Vagina (tissue), 2 donors: ENCODE measurements at places on chromosomes 4 and X.

GRCh38 chr4:31035761-31036160, 315.6 kb downstream of the PCDH7 start:
- DNase-seq = no peak

GRCh38 chr4:159145318-159145991, 42.6 kb downstream of the RAPGEF2 start:
- DNase-seq = no peak

DNA sequence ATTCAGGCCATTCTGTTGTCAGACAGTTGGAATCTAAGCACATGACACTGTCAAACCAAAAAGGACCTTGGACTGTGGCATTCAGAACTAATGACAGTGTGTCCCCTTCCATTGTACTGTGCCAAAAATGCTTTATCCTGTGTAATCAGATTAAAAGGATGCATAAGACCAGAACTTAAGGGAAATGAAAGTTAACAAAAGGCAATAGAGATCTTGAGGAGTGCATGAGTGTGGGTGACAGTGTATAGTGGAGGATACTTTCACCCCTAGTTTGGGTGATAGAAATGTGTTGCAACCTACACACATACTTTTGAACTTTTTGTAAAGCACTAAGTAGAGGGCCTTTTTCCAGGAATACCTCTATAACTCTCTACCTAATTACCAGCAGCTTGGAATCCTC, 4.5 kb downstream of the CYSLTR1 start:
- DNase-seq = no peak

DNA sequence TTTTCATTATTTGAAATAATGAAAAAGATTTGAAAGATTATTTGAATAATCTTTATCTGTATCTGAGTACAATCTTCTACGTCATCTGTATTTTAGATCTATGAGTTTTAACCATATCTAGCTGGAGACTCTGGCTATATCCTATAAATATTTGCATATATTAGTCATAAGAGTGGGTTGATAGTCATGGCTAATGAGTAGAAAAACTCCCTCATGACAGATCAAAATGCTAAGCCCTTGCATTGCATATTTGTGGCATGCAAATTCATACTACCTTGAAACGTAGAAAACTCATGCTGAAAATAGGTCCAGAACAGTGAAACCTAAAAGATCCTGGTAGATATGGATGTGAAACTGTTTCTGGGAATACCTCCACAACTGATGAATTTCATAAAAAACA, 291.3 kb downstream of the GALNTL6 start:
- no peak for DNase-seq

- DNase-seq = peak; percentile 85
Observed at GRCh38 chrX:110180176-110180927, 137.5 kb downstream of the AMMECR1 start.

DNA sequence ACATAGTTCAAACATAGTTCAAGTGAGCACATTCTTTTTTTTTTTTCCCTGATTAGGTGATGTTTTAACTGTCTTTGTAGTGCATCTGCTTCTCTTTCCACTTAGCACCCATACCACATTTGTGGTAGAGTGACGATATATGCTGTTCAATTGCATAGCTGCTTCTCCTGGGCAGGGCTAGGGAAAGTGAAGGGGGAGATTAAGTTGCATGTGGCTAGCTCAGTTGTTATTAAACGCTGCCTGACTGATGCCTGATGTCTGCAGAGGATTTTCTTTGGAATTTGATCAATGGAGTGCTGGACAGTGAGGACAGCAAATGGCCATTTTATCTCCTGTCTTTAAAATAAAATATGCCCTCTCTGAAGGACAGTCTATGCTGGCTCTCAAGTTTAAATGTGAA, 63.7 kb downstream of the ANK2 start:
- no peak for DNase-seq

DNA sequence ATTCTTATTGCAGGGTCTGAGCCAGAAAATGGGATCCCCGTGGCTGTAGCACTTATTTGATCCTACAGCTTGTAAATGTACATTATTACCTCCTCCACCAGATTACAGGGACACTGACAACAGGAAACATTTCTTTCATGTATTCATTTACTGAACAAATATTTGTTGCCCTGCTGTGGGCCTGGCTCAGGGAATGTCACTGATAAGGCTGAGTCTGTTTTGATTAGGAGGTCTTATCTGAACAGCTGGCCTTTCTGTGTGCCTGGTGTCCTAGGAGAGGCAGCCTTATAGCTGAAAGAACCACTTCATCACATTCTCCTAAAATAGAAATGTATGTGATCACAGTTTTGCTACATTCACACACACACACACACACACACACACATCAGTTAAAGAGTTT, 45.5 kb upstream of the PROM1 start:
- DNase-seq = no peak

- no peak for DNase-seq
Observed at GRCh38 chr4:153266988-153267387, 62.7 kb downstream of the TRIM2 start.

GRCh38 chr4:181599134-181599533, 644.1 kb upstream of the TENM3 start:
- DNase-seq = no peak

GRCh38 chrX:51694254-51694653, 11.6 kb upstream of the CENPVL2 start:
- no peak for DNase-seq

DNA sequence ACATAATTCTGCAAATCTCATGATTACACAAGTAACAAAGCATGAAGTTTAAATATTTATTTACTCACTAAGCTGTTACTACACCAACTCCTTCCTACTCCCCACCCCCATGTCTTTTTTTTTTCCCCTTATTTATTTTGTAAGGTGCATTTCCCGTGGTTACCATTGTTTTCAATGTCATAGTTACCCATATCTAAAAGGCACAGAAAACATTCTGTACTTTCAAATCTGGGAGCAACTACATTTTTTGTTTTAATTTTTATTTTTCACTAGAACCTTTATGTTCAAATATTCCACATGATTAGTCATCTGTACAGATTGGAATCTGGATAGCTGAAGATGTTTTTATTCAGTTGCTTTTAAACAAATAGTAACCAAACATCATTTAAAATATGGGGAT, 62.8 kb downstream of the PPP3CA start:
- no peak for DNase-seq

GRCh38 chrX:9429767-9430166, 35.1 kb upstream of the TBL1X start:
- DNase-seq = no peak

- DNase-seq = no peak
Observed at GRCh38 chr4:123817025-123817688, 420.6 kb downstream of the SPRY1 start.

DNA sequence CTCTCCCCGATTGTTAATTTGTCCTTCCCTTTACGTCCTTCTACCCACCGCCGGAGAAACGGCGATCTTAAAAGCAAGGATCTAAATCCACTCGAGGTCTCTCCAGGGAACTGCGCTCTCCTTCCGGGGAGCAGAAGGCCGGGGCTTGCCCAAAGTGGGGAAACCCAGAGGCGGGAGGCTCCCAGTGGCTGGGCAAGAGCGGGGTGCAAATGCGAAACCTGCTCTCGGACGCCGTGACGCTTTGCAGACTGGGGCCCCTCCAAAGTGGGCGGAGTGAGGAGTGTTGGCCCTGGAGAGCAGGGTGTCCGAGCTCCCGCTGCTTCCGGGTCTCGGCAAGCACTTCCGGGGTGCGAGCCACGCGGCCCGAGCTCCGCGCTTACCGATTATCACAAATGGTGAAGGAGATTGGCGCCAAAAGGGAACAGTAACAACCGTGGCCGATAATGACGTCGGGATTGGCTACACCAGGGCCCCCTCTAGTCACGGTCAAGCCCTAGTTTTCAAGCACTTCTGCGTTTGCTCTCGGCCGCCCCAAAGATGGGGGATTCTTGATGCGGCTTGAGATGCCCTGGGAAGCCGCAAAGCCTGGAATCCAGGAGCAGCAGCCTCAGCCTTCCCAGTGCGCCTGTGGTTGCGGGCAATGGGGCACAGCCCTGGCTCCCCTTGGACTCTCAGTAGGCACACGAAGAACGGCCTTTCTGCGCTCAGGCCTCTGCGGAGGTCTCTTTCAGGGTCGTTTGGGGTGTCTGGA, 29.0 kb downstream of the HAND2 start:
- DNase-seq = no peak

DNA sequence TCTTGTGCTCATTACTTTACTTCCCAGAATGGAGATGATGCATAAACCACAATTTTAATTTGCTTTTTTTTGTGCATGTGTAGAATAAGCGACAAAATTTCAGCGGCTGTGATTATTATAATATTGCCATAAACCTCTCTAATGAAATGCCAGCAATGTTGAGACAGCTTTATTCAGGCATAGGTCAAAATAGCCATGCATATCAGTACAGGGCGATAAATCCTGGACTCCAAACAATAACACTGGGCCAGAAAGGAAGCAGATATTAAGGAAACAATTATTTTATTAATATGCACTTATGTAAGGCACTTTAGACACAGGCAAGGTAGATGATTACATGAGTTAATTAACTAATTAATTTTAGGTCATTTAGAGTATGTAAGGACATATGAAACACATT, 47.1 kb downstream of the ARHGEF38 start:
- no peak for DNase-seq

- DNase-seq = no peak
Observed at GRCh38 chr4:40150932-40151331, 45.9 kb upstream of the RHOH start.

GRCh38 chrX:139967300-139967699, 2.0 kb upstream of the CXorf66 start:
- DNase-seq = no peak

DNA sequence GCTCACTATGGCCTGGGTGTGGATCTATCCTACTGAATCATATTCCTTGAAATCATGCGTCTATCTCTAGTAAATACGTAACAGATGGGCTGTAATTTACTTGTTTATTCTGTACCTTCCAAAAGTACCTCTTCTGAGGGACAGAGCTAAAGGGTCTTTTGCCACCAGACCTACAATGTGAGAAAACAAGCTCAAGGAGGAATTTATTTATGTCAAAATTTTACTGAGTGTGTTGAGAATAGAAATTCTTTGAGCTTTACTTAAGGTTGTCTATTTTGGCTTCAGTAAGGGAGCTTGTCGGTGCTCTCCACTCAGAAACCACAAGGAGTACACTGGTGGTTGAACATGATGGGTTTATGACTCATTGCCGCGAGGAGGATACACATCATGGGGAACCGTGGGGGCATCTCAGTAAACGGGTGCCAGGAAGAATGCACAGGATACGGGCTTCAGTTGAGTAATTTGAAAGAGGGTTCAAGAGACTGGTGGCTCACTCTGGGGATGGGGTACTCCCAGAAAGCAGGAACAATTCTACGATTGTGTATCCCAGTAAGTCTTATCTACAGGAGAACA, 3.0 kb downstream of the ANK2 start:
- DNase-seq = no peak

- no peak for DNase-seq
Observed at GRCh38 chr4:25888781-25889180, 25.2 kb upstream of the SMIM20 start.

GRCh38 chrX:50871922-50872453, 38.5 kb upstream of the BMP15 start:
- DNase-seq = no peak

- no peak for DNase-seq
Observed at GRCh38 chrX:12034741-12035140, 103.5 kb upstream of the FRMPD4 start.

DNA sequence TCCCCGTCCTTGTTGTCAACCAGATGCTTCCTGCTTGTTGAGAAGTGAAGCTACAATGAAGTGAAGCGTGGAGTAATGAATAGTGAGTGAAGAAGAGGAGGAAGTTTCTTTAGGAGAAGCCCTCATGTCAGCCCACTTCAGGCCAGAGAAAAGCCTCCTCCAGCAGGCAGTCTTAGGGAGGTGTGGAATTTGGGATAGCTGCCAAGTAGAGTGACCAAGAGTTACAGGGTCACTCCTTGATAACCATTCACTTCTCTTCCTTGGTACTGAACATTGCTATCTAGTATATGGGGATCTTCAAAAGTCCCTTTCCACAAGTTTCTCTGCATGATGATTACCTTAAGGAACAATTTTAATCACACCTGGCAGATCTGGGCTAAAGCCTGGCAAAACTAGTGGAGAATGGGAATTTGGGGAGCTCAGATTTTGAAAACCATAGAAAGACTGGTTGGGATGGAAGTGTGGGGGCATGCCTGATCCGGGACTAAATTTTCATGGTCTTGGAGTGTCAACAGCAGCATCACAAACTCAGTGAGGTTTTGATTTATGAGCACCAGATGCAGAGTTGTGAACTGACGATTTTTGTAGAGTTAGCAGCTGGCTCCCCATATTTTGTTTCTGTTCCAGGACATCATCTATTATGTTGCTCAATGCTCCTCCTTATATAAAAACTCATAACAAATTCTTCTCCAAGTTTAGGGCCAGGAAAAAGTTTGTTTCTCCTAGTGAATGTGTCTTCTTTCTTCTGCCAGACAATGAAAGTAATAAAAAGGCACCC, 53.1 kb downstream of the IGSF1 start:
- DNase-seq = no peak

GRCh38 chrX:38216642-38217041, 4.0 kb downstream of the SRPX start:
- no peak for DNase-seq

- no peak for DNase-seq
Observed at GRCh38 chr4:168691631-168692369, 194.9 kb downstream of the PALLD start.

DNA sequence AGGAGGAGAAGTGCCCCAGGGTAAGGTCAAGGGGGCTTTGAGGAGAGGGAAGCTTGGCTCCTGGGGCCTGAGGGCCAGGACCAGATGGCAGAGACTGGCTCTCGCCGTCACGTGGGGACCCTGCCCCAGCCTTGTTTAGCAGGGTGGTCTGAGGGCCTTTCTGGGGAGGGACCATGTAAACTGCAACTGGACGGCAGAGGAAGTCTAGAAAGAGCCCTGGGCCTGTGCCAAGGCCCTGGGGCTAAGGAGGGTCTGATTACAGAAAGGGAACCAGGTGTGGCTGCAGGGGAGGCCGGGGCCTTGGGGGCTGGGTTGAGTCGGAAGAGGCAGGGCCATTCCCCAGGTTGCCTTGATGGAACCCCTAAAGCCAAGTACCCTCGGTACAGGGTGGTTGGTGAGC, 1.8 kb upstream of the HGFAC start:
- DNase-seq = no peak

- no peak for DNase-seq
Observed at GRCh38 chr4:98710831-98711230, 52.4 kb upstream of the TSPAN5 start.
